ENCODE measurements at places on chromosomes 6 and 20.

DNA sequence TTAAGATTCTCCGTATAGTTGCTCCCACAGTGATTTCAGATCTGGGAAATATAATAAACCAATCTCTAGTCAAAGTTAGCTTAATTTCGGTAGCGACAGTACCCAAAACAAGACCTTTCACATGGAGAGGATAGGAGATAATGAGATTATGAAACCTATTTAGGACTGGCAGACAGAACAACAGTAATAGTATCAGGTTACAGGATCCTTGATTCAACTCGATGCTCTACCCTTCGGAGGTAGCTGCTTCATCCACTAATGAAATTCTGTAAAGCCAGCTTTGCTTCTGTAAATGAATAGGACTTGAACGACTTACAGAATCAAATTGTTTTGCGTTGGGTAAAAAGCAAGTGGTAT lies 534 bp upstream of the AKIRIN2 start:
- peak; percentile 77 for DNase-seq

DNA sequence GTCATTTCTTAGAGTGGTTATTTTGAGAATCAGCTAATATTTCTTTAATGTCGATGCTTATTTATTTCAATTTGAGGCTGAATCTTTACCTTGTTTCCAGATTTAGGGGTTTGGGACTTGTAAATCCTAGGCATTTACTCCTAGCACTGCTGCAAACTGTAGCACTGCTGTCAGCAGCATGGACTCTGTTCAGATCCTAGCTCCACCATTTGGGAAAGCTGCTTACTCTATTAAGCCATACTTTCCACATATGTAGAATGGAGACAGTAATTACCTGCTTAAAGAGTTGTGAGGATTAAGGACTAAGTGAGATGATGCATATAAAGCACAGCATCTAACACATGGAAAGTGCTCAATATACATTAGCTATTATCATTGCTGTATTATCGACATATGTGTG lies 28.7 kb downstream of the TMEM242 start:
- DNase-seq, result no peak

GRCh38 chr20:41173791-41174341 lies 36.5 kb downstream of the PLCG1 start:
- DNase-seq, result no peak

GRCh38 chr6:168201383-168201782 lies 118.2 kb downstream of the DACT2 start:
- DNase-seq, result peak; percentile 69

GRCh38 chr6:98821756-98822405 lies 12.5 kb upstream of the POU3F2 start:
- no peak for DNase-seq

Measured in NCI-H774 (cell line).